ENCODE measurements at places on chromosomes 4 and X. TPM values are rescaled to one million over a fixed set of nuclear protein-coding genes. Genes with fewer than 3 reads are reported as not detected.

Gene MAGEA2B
- not detected for polyA plus RNA-seq

Gene CENPVL2
- polyA plus RNA-seq: not detected

Gene TMEM150C
- 0.05 TPM for polyA plus RNA-seq

Gene OTC
- polyA plus RNA-seq: 3.3 TPM

Gene TRIM2
- polyA plus RNA-seq: 7.5 TPM

Gene C4orf50
- not detected for polyA plus RNA-seq

Gene TMPRSS11D
- polyA plus RNA-seq: 2.5 TPM

Gene NHS
- 7.5 TPM for polyA plus RNA-seq

Gene DMP1
- not detected for polyA plus RNA-seq

Gene RPS6KA6
- polyA plus RNA-seq: 8.5 TPM

Gene UGT2B17
- polyA plus RNA-seq: not detected

Gene NHSL2
- polyA plus RNA-seq: 3.0 TPM

Gene FMR1NB
- not detected for polyA plus RNA-seq

Gene CSN3
- polyA plus RNA-seq: not detected

Gene NXF3
- polyA plus RNA-seq: 4.0 TPM

Gene CHRDL1
- 0.13 TPM for polyA plus RNA-seq

Gene NCBP2L
- polyA plus RNA-seq: not detected

Gene TDO2
- 5.9 TPM for polyA plus RNA-seq

Gene ERVMER34-1
- not detected for polyA plus RNA-seq

Gene NCAPG
- not detected for polyA plus RNA-seq

Gene INTS6L
- 15.2 TPM for polyA plus RNA-seq

Gene ZFP92
- polyA plus RNA-seq: 0.23 TPM

Gene ZAR1
- not detected for polyA plus RNA-seq

Gene GAGE13
- polyA plus RNA-seq: not detected

Gene VCX2
- not detected for polyA plus RNA-seq

Gene MORF4L2
- polyA plus RNA-seq: 651 TPM

Gene FGF13
- polyA plus RNA-seq: 14.4 TPM

Gene AP1S2
- 60.0 TPM for polyA plus RNA-seq

Gene TEC
- polyA plus RNA-seq: 2.3 TPM

Gene PLXNB3
- 31.4 TPM for polyA plus RNA-seq

Gene MAGED1
- polyA plus RNA-seq: 57.9 TPM

Gene EXOC1L
- polyA plus RNA-seq: not detected

Gene SYN1
- polyA plus RNA-seq: 0.90 TPM

Gene CDKL5
- 4.0 TPM for polyA plus RNA-seq

Gene CT45A1
- polyA plus RNA-seq: not detected

Gene FRG2
- polyA plus RNA-seq: not detected

Gene SHROOM2
- polyA plus RNA-seq: 0.38 TPM

Gene FAT1
- polyA plus RNA-seq: 23.5 TPM

Gene FOXR2
- polyA plus RNA-seq: not detected

Gene PTTG2
- not detected for polyA plus RNA-seq

Gene IQCM
- not detected for polyA plus RNA-seq

Gene RTL9
- not detected for polyA plus RNA-seq

Gene PRRG1
- 2.6 TPM for polyA plus RNA-seq

Measured in aorta (tissue), 5 donors.